ENCODE measurements at places on chromosomes 6 and 20. TPM values are rescaled to one million over a fixed set of nuclear protein-coding genes. Genes with fewer than 3 reads are reported as not detected.

Gene SLC17A3
- not detected for total RNA-seq

DNA sequence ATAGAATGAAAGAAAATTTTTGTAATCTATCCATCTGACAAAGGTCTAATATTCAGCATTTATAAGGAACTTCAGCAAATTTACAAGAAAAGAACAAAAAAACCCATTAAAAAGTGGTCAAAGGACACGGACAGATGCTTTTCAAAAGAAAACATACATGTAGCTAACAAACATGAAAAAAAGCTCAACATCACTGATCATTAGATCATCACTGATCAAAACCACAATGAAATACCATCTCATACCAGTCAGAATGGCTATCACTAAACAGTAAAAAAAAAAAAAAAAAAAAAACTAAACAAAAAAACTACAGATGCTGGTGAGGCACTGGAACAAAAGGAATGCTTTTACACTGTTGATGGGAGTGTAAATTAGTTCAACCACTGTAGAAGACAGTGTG, 837.1 kb downstream of the EPHA7 start:
- DNase-seq: no peak

Gene REM1
- total RNA-seq: 0.57 TPM

DNA sequence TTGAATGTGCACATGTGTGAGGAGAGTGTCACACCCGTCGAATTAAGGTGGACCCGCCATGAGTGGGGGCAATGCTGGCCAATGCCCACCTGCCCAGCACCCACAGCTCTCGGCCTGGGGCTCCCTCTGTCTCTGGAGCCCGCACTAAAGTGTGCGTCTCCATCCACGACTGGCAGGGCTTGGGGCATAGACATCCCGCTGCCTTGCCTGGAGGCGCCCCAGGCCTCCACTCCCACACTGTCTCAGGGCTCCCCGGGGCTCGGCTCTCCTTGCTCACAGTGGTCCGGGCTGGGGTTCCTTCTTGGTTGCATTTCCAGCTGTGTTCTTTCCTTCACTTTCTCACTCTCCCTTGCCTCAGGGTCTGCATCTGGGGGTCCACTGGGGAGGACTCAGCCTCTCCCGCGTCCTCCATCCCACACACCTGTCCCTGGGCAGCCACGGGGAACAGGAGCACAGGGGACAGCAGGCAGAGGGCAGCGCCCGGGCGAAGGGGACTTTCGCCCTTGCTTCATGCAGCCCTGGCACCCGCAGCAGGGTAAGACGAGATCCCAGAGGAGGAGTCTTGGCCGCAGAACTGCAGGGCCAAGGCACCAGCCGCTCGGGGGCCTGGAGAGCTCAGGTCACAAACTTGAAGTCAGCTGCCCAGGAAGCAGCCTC, 20.1 kb upstream of the MRGBP start:
- DNase-seq: no peak

DNA sequence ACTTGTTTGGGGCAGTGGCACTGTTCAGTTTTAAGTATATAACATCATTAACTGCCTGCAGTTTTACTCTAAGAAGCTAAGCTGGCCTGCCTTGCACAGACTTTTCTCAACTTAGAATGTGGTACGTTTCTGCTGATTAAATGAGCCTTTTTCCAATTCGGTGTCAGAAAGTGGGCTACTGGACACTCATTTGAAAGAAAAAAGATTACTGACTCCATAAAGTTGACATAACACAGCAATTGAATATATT, 2.1 kb downstream of the ZMYND8 start:
- no peak for DNase-seq

GRCh38 chr6:116439522-116440051, 21.6 kb upstream of the CALHM6 start:
- no peak for DNase-seq

Gene WDR46
- total RNA-seq: 53.8 TPM

DNA sequence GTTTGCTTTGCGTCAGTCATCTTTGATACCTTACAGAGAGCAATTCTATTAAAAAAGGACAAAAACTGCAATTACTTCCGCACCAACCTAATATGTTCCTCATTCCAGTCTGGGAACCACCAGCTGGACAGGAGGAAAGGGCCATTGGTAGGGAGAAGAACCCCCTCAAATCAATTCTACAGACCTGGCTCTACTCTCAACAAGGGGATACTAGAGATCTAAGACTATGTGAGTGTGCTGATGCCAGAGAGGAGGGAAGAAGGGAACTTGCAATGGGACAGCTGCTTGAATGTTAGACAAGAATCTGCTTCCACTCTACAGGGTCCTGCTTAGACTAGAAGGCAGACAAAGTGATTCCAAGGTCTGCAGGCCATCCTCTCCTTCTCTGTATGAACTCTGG, 13.3 kb downstream of the MRPS18A start:
- no peak for DNase-seq

DNA sequence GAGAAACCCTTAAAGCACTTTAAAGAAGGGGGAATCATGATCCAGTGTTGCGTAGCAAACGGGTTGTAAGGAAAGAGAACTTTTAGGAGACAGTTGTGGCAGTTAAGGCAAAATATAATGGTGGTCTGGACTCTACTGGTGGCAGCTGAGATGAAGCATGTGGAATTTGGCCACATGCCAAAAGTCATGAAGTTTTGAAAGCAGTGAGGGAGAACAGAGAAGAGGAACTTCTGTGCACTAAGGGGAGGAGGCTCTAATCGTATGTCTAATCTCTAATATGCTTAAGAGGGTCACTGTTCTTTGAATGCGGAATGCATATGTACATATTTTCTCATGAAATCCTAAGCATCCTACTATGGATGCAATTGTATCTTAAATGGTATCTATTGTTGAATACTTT, 91.5 kb downstream of the RIMS1 start:
- no peak for DNase-seq

Gene VNN1
- total RNA-seq: 1.1 TPM

DNA sequence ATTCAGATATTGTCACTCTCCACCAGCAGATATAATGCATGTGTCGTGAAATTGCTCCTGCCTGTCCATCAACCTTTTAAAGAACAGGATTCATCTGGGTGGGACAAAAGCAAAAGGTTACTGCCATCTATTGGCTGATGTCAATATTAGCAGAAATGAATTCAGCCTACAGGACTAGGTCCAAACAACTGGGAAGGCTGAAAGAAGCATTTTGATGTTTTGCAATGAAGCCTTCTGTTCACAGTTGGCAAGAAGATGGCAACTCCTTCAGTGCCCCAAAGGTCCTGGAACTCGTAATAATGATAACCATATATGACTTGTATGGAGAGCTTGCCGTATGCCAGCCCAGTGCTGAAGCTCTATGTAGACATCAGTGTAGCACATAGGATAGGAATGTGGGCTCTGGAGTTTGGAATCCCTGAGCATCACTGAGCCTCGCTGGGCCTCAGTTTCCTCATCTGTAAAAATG, 7.5 kb downstream of the BCAS1 start:
- no peak for DNase-seq

Gene GRM1
- 0.25 TPM for total RNA-seq

Data from suprapubic skin (tissue), 4 donors.